Stimulated activated CD8-positive, alpha-beta memory T cell treated with anti-CD3 and anti-CD28 coated beads, Interleukin-2, amount 100 ng/mL, for 1 hour (primary cell): ENCODE measurements at places on chromosomes 7 and 10.

GRCh38 chr10:109933984-109934565 is 10.8 kb upstream of the XPNPEP1 start:
- peak; percentile 4 for DNase-seq

DNA sequence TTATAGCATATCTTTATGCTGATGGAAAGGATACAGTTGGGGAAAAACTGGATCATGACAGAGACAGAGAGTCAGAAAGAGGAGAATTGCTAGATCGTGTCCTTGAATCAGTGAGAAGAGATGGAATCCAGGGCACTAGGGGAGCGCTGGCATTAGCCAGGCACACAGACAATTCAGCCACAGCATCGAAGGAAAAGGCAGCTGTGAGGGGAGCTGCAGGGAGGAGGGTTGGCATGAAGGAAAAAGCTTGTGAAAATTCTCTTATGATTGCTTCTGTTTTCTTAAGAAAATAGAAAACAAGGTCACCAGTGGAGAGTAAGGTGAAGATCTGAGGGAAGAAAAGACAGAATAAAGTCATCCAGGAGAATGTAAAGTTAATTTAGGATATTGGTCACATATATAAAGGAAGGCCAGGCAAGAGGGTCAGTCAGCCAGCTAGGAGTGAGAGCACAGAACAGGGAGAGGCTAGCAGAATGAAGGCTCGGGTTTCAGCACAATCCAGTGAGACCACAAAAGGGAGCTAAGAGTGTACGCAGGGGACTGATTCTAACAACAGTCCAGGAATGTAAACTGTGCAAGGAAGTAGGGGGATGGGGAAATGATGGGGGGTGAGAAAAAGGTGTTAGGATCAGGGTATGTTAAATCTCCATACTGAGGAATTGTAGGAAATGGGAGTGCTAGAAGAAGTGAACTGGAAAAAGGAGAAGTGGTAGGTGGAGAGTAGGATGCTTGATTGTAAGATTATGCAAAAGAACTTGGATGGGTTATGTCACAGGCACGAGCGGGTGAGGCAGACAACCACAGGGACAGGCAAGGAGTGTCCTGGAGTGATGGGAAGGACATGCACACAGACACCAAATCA is 112.0 kb downstream of the RNF32 start:
- DNase-seq: no peak

- no peak for DNase-seq
These were observed 21.7 kb downstream of the LARP4B start for GRCh38 chr10:909831-910230.

DNA sequence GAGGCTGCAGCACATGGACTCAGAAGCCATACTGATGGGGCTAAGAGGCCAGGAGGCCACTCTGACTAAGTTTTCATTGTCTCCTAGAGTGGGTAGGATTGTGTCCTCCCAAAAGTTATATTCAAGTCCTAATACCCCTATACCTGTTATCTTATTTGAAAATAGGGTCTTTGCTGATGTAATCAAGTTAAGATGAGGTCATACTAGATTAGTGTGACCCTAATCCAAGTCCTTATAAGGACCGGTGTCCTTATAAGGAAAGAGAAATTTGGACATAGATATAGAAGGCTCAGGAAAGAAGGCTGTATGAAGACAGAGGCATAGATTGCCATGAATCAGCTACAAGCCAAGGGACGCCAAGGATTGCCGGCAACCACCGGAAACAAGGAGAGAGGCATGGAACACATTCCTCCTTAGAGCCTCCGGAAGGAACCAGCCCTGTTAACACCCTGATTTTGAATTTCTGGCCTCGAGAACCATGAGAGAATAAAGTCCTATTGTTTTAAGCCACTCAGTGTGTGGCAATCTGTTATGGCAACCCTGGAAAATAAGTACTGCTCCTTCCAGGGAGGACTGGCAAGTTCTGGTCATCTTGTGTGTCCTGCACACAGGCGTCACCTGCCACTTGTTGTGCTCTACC is 157.0 kb downstream of the EMX2 start:
- no peak for DNase-seq

DNA sequence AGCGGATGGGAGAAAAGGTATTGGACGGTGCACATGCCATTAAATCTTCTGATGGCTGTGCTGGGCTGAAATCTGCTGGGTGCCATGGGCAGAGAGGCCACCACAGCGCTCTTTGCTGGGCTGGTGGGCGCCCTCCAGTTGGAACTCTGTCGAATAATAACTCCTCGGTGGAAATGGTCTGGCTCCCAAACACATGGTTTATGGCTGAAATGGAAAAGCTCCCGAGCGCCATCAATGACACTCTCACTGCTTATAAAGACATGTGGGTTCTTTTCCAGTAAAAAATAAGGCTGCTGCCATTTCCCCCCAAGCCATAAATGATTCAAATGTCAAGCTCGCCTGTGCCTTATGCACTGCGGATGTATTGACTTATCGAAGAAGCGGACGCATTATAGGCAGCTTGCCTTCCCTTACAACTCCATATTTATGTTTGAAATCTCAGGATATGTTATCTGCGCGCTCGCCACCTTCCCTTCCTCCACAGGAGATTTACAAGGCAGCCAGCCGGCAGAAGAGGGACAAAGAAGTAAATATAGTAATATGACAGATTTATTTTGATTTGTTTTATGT is 239.0 kb upstream of the MKI67 start:
- no peak for DNase-seq

DNA sequence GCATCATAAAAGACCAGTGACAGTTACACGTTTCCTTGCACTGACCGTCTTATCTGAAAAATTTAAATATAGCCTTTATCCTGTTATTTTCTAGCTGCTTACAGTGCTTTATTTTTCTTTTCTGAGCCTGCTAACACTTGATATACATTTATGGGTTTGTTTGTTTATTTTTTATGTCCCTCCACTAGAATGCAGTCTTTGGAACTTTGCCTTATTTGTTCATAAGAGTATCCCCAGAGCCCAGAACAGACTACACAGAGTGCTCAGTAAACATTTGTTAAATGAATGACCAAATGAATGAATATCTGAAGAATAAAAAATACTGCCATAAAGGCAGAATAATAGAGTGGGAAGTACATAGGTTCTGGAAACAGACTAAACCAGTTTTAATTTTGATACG is 202.3 kb upstream of the LRRN3 start:
- DNase-seq: no peak

DNA sequence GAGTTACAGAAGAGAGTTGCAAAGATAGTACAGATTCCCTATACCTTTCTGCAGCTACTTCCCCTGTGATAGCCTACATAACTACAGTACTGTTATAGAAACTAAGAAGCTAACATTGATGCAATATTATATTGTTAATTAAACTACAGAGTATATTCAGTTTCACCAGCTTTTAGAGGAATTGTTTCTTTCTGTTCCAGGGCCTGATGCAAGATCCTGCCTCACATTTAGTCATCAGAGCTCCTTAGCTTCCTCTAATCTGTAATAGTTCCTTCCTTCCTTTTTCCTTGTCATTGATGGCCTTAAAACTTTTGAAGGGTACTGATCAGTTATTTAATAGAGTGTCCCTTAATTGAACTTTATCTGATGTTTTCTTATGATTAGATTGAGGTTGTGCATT is 56.8 kb downstream of the SDHAF3 start:
- no peak for DNase-seq

- no peak for DNase-seq
These were observed 162.9 kb upstream of the AOAH start for GRCh38 chr7:36887233-36887632.

DNA sequence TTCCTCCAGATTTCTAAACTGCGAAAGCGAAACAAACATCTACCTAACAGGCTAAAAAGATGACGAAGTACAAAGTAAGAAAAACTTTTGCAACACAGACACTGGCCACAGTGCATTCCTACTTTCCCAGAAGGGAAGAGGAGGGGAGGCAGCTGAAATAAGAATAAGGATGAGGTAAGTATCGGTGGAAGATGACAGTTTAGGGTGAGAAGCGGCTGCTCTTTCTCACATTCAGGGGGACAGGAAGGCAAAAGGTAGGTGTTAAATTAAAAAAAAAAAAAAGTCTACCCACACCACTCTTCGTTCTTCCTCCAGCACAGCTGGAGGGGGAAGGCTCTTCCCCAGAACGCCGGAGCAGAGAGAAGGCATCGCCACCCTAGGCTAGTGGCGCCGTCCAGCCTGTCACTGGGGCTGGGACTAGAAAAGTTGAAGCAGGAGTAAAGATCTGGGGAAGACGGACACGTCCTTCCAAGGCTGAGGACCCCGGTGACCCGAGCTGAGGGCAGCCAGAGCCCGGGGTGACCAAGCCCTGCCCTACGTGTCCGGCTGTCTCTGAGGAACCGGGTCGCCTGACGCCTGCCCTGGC is 846 bp downstream of the DNAJC1 start:
- DNase-seq: peak; percentile 4

GRCh38 chr10:35089611-35090161 is 455 bp downstream of the CUL2 start:
- no peak for DNase-seq

DNA sequence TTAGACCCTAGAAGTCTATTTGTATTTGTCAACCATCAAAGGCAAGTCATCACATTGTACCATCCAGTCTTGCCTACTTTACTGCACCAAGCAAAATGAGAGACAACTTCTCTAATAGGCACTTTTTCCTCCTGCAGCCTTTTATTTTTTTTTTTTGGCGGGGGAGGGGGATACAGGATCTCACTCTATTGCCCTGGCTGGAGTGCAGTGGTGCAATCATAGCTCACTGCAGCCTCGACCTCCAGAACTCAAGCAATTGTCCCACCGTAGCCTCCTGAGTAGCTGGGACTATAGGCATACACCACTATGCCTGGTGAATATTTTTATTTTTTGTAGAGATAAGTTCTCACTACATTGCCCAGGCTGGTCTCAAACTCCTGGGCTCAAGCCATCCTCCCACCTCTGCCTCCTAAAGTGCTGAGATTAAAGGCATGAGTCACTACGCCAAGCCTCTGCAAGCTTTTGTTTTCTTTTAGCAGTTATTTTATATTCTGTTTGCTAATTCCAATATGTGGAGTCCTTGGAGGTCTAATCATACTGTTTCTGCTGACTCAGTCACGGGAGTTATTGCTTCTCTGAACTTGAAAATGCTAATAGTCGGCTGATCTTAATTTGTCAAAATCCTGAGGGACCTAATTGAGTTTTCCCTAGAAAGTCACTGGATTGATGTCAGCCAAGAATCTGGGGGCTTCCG is 14.2 kb downstream of the KPNA7 start:
- DNase-seq: no peak

DNA sequence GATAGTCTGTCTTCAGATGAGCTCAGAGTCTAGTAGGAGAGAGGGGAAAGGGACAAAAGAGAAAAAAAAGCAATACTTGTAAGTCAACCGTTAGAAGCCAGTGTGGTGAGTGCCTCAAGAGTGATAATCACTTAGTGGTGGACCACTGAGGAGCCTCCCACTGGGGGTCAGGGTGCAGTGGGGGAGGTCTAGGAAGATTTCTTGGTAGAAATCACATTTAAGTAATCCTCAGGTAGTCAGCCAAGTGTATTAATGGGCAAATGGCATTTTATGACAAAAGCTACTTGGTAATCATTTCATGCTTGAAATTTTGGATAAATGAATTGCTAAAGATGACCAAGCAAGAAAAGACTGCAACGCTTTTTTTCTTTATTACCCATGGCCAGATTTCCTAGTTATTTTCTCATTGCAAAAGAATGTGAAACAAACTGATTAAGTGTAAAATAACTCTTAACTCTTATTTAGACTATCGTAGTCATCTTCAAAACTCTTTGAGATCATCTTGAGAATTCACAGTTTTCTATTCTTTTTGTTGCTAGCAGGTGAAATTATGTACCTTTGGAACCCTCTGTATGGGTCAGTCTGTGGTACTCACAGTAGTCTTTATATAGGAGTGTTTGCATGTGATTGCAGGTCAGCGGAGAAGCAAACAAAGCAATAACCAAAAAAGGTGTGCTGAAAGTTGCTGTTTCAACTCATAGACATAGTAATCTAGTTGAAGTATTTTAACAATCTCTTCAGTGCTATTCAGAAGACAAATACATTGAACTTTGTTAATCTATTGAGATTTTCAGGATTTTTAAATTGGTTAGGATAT is 63.9 kb downstream of the PPP1R9A start:
- DNase-seq: no peak

DNA sequence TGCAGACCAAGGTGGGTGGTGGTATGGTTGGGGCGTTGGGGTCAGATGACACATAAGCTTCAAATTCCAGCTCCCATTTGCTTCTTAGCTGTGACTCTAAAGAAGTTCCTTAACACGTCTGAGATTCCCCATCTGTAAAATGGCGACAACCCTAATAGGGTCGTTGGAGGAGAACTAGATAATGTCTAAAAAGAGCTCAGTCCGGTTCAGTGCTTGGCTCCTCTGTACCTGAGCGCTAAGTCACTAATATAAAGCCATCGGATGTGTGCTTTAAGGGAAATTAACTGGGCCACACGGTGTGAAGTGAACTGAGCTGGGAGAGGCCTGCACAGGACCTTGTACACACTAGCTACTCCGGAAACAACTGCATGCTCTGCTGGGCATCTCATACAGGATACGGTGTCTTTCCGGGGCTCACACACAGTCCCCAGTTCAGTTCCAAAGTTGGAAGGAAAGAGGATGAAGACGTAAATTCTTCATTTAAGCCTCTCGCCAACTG is 476 bp upstream of the ZFYVE27 start:
- DNase-seq: no peak

DNA sequence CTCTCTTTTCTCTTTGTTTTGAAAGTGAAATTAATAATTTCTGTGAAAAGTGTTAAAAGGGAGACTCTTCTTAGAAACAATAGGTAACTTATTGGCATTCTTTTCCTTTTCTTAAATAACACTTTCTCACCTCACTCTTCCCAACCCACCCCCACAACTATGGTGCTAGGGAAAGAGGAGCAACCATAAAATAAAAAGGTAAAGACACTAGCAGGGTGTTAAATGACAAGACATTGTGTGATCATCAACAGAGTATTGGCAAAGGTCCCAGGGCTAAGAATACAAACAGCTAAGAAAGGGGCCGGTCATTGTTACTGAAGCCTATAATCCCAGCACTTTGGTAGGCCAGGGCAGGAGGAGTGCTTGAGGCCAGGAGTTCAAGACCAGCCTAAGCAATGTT is 183.7 kb downstream of the NEBL start:
- no peak for DNase-seq

GRCh38 chr10:6579183-6579903 is 733 bp downstream of the PRKCQ start:
- DNase-seq: no peak

- DNase-seq: no peak
These were observed 11.7 kb upstream of the RBM17 start for GRCh38 chr10:6077071-6077675.

DNA sequence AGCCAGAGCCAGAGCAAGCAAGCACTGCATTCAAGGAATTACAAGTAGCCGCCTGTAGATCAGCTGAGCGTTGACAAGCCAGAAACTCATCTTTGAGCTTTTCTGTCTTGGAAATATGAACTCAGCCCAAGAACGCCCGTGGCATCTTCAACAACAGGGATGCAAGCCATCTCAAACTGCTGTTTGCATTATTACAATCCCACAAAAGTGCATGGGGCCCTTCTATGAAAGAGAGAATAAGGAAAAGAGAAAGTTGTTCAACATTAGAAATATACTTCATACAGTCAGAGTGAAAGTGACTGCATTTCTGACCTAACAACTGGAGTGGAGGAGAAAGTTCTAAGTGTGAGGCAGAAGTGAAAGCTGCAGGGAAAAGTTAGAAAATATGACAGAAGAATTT is 6.5 kb downstream of the SGCE start:
- DNase-seq: no peak
